ENCODE measurements at places on chromosomes 16 and 17.

DNA sequence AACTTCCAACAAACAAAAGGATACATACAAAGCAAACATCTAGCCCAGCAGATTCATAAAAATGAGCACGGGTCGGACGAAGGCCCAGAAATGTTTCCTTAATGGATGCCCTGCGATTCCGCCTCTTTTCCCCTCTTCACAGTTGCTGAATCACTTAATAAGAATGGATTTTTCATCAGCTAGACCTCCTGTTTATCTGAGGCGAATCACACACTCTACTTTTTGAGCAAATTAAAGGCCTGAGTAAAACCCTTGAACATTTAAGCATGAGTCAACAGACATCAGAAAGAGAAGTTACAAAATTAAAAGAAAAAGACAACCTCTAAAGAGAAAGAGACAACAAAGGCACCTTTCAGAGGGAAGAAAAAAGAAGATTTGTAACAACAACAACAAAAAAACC is 44.7 kb downstream of the HS3ST3A1 start:
- DNase-seq, result no peak

DNA sequence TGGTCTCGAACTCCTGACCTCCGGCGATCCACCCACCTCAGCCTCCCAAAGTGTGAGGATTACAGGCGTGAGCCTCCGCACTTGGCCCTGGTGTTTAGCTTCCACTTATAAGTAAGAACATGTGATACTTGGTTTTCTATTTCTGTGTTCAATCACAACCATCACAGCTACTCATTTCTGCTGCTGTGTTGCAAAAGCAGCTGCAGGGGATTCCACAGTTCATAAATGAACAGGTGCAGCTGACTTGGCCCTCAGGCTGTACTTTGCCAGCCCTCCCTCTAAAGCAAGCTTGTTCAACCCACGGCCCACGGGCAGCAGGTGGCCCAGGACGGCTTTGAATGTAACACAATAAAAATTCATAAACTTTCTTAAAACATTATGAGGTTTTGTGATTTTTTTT is 79.2 kb downstream of the SLC39A11 start:
- no peak for DNase-seq

DNA sequence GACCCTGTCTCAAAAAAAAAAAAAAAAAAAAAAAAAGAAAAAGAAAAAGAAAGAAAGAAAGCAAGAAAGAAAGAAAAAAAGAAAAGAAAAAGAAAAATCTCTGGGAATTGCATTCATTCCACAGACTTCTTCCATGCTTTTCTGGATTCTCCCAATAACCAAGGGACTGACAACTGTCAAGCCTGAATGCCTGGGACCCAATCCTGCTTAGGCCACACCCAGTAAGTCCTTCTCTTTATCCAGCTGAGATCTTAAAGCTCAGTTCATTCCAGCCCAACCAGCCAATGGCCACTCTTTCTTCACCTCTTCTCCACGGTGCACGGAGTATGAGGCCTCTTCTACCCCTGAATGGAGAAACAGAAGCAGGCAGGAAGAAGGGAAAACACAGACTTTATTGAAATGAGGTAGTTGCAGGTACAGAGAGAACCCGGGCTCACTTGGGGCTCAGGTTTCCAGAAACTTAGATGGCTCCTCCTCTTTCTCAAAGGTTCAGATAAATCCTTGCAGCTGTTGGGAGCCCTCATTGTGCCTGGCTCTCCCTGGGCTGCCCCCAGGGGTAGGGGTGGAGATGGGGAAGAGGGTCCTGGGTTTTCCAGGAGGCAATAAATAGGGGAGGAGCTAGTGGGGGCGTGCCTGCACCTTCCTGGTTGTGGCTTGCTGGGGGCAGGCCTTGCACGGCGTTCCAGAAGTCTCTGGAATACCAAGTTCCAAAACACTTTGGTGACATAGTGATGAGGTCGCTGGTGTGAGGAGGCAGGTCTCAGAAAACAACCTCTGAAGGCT is 2.5 kb downstream of the HOXB1 start:
- DNase-seq, result no peak

DNA sequence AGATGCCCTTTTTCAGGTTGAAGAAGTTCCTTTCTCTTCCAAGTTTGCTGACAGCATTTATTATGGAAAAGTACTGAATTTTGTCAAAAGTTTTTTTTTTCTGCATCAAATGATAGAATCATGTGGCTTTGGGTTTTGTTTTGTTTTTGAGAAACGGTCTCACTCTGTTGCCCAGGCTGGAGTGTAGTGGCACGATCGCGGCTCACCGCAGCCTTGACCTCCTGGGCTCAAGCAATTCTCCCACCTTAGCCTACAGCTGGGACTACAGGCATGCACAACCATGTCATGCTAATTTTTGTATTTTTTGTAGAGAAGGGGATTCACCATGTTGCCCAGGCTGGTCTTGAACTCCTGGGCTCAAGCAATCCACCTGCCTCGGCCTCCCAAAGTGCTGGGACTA is 7.3 kb downstream of the CMTM4 start:
- no peak for DNase-seq

DNA sequence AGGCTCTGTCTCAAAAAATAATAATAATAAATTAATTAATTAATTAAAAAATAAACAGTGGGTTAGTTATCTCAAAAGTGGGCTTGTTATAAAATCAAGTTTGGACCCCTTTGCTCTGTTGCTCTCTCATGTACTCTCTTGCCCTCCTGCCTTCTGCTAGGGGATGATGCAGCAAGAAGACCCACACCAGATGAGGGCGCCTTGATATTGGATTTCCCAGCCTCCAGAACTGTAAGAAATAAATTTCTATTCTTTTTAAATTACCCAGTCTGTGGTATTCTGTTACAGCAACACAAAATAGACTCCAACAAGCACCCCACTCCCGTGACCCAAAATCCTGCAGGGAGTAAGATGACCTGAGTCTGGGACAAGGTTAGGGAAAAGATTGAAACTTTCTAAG is 2.1 kb upstream of the ZNF652 start:
- no peak for DNase-seq

DNA sequence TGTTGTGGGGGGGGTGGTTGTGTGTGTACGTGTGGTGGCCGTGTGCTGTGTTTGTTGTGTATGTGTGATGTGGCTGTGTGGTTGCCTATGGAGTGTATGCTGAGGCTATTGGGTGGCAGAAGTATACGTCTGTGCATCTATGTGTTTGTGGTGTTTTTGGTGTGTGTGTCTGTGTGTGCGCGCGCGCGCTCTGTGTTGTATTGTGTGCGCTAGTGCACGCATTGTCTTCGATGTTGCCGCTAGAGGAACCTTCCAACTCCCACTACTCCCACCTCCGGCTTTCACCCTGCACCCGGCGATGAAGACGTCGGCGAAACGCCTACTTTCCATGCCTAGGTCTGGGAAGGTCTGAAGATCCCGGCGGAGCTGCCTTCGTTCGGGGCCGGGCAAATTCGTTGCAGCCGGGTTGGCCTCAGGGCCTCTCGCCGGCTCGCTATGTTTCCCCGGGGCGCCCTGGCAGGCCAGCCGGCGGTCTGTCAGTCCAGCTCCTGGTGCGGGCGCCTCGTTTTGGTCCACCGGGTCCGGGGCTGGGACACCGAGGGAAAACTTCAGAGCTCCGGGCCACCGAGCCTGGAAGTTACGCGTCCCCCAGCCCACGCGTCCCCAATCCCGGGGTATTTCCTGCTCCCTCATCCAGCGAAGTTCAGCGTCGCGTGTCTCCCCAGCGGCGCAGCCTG is 5.2 kb upstream of the DLX4 start:
- no peak for DNase-seq

GRCh38 chr17:74011966-74012365 is 191.5 kb upstream of the RPL38 start:
- peak; percentile 43 for DNase-seq

GRCh38 chr16:82329504-82330192 is 159.6 kb upstream of the MPHOSPH6 start:
- no peak for DNase-seq

DNA sequence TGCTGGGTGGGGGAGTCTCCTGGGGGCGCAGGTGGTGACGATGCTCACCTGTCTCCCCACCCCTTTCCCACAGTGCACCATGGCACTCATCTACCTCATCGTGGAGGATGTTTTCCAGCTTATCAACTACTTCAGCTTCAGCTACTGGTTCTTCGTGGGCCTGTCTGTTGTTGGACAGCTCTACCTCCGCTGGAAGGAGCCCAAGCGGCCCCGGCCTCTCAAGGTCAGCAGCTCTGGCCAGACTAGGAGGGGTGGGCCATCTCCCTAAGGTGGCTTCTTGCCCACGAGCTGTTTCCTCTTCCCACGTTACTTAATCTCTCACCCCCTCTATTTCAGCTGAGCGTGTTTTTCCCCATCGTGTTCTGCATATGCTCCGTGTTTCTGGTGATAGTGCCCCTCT is 14.5 kb downstream of the SLC7A6OS start:
- no peak for DNase-seq

- no peak for DNase-seq
Observed at GRCh38 chr17:29732613-29733012, 109.9 kb upstream of the CORO6 start.

DNA sequence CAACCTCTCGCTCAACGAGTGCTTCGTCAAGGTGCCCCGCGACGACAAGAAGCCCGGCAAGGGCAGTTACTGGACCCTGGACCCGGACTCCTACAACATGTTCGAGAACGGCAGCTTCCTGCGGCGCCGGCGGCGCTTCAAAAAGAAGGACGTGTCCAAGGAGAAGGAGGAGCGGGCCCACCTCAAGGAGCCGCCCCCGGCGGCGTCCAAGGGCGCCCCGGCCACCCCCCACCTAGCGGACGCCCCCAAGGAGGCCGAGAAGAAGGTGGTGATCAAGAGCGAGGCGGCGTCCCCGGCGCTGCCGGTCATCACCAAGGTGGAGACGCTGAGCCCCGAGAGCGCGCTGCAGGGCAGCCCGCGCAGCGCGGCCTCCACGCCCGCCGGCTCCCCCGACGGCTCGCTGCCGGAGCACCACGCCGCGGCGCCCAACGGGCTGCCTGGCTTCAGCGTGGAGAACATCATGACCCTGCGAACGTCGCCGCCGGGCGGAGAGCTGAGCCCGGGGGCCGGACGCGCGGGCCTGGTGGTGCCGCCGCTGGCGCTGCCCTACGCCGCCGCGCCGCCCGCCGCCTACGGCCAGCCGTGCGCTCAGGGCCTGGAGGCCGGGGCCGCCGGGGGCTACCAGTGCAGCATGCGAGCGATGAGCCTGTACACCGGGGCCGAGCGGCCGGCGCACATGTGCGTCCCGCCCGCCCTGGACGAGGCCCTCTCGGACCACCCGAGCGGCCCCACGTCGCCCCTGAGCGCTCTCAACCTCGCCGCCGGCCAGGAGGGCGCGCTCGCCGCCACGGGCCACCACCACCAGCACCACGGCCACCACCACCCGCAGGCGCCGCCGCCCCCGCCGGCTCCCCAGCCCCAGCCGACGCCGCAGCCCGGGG is 1.3 kb downstream of the FOXC2 start:
- no peak for DNase-seq

DNA sequence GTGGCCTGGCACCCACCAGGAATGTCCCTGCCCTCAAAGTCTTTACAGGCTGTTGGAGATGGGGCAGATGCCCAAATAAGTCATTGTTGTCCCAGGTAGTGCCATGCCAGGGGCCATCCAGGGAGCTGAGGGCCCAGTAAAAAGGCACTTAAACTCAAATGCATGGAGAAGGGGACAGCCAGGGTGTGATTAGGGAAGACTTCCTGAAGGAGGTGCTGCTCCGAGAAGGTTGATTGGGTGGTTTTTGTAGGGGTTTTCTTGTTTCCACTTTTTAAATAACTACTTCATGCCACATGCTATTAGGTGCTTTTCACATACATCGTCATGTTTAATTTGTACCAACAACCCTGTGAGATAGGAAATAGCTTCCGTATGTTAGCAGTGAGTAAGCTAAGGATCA is 66.9 kb downstream of the RAI1 start:
- no peak for DNase-seq

DNA sequence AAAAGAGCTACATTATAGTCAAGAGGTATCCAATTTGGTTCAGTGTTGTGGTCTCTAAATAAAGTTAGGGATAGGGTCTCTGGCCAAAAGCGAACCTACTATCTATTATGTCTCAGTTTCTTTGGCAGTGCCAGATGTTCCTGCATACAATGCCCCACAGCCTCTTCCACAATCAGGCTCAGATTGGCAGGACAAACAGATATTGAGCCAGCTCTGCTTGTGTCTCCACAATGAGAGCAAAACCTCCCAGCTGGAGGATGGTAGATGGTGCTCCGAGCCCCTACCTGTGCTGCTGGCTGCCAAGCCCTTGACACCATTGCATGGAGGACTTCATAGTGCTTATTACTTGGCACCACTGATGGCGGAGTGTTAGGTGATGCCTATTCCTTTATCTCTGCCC is 19.7 kb downstream of the PHAF1 start:
- no peak for DNase-seq

GRCh38 chr16:66471264-66471663 is 44.2 kb downstream of the BEAN1 start:
- no peak for DNase-seq

- DNase-seq, result no peak
Observed at GRCh38 chr16:18782697-18783429, 7.3 kb downstream of the RPS15A start.

- DNase-seq, result no peak
Observed at GRCh38 chr16:30488764-30489605, 16.4 kb downstream of the ITGAL start.

DNA sequence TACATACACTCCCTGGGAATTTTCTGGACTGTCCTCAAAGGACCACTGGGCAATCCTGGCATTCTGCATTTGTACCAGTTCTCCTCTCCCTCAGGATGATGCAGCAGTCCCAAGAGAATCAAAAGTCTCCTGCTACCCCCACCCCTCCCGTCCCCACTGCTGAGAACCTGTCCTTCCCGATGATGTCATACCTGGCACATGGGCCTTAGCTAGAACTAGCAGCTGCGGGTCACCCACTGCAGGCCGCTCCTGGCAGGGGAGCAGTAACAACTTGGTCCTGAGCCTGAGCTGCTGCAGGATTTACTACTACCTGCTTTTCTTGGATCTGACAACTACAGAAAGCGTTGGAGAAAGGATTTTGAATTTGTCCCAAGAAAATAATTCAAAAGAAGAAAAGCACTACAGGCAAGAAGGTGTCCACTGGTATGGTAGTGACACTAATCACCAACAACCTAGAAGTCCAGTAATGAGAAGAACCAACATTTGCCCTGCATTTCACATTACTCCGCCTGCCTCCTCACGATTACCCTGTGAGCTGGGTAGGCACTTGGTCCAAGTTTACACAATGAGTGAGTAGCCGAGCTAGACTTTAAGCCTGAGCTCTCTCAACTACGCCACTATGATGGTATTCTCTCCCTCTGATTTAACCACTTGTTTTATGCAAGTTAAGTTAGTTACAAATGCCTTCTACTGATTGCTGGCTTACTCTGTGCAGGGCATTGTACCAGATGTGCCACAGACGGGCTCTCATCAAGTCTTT is 55.3 kb upstream of the ETV4 start:
- no peak for DNase-seq

- DNase-seq, result no peak
Observed at GRCh38 chr16:1152651-1153259, at the start of gene CACNA1H. Gene CACNA1H, plus strand, starts transcription at chr16:1153106. Its CDS starts 632 bp downstream, at chr16:1153738.

- DNase-seq, result no peak
Observed at GRCh38 chr17:67570797-67571196, 146.9 kb upstream of the NOL11 start.

DNA sequence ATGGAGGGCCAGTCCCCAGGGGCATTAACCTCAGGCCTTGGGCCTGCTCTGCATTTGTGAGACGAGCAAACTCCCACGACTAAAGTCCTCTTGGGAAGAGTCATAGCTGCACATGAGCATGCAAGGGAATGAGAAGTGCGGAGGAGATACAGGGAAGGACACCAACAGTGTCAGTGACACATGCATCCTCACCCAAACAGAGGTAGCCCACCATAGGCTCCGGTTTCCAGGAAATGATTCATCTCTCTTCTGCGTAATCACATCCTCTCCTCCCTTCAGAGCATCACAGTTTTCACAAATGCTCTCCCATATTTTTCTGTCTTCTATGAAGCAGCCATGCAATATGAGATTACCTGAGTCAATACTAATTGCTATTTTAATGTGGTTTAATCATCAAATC is 725.7 kb upstream of the GOT2 start:
- DNase-seq, result no peak
